ENCODE measurements at places on chromosomes 16 and 17.

DNA sequence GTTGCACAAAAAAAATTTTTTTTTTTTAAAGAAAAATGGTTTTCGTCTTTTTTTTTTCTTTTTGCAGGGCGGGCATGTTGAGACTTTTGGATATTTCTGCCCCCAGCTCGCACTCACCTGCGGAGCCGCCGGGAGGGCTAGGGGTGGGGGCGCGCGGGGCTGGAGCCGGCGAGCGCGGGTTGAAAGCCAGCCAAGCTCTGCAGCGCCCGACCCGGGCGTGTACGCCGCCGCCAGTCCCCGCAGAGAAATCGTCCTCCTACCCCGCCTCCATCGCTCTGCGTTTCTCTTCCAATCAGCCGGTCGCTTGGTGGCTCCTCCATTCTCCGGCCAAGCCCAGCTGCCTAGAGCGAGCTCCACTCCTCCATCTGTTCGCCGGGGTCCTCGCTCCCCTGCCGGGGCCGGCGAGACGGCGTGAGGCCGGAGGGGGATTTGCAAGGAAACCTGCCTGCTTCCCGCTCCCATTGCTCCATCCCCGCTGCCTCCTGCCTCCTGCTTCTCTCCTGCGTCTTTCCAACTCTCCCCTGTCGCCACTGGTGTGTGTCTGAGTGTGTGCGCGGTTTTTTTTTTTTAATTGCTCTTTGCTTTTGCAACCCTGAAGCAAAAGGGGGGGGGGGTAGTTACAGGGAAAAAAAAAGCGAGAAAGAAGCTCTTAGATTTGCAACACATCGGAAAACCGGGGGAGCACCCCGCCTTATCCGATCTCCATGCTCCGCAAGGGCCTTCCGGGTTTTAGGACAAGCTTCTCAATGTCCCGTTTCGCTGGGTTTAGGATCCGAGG lies 1.8 kb upstream of the UBTF start:
- peak; percentile 51 for DNase-seq

GRCh38 chr16:17638134-17638533 lies 167.4 kb upstream of the XYLT1 start:
- DNase-seq = no peak

- DNase-seq = no peak
These were observed 14.4 kb downstream of the FA2H start for GRCh38 chr16:74760007-74760767.

DNA sequence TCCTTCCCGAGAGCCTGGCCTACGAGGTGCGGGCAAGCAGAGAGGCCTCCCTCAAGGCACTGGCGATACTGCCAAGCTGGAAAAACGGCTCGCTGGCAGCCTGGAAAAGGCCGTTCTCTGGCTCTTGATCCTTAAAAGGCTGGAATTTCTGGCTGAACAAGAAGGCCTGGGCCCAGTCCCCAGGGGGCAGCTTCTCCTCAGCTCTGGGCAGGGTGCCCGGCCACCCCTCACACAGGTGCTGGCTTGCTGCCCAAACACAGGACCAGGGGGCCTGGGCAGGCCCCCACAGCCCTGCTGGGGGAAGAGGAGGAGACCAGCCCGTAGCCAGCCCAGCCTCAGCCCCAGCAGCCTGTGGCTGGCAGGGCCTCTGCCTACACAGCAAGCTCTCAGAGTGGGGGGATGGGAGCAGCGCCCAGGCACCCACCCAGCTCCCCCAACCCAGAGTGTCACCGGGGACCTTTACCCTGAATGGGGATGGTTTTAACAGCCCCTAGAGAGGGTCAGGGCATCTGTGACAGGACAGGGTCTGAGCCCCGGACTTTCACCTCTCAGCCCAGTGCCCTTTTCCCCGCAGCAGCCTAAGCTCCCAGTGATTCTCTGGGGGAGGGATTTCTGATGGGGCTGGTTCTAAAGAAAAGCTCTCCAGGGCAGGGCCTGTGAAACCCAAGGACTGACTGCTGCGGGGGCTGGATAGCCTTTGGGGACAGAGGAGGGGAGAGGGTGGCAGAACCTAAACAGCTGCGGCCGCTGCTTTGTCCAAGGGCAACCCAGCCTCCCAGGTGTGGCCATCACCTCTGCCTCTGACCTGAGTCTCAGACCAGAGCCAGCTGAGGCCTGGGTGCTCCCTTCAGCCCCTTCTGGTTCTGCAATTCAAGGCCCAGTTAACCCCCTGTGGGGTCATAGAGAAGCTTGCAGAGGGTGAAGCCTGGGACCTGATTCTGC lies 38.6 kb upstream of the TOB1 start:
- DNase-seq = no peak

GRCh38 chr17:31050948-31051347 lies 43.8 kb upstream of the NF1 start:
- no peak for DNase-seq

GRCh38 chr17:74750327-74751069 lies 2.1 kb downstream of the NHERF1 start:
- DNase-seq = no peak

- no peak for DNase-seq
These were observed at the start of gene B3GNT9 for GRCh38 chr16:67150833-67151396. TSS of gene B3GNT9 (minus strand) at chr16:67150998. CDS start at chr16:67150485, 513 bp downstream.

- DNase-seq = no peak
These were observed 2.0 kb downstream of the PYCR1 start for GRCh38 chr17:81934850-81935708.

GRCh38 chr17:20989481-20989880 lies 53.3 kb downstream of the USP22 start:
- DNase-seq = no peak

DNA sequence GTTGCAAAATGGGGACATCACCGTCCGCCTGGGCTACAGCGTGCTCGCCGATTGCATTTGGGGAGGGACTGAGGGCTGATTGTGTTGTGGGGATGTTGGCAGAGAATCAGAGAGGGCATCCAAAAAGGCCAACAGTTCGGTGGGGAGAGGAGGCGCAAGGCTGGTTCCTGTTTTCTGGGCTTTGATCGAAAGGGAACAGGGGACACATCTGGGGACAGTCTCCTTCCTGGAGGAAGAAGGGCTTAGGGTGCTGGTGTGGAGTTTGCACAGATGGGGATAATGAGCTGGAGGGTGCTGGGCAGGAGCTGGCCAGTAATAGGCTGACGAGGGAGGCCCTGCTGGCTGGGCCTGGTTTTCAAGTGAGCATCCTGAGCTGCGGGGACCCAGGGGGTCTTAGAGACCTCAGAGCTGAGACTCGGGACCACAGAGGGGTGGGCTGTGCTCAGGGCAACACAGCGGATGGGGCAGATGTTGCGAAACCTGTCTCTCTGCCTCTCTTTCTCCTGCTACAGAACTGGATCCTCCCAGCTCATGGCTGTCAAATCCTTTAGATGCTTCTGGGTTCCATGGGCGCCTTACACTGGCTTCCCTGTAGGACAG lies 288.7 kb downstream of the SEC14L1 start:
- DNase-seq = no peak

DNA sequence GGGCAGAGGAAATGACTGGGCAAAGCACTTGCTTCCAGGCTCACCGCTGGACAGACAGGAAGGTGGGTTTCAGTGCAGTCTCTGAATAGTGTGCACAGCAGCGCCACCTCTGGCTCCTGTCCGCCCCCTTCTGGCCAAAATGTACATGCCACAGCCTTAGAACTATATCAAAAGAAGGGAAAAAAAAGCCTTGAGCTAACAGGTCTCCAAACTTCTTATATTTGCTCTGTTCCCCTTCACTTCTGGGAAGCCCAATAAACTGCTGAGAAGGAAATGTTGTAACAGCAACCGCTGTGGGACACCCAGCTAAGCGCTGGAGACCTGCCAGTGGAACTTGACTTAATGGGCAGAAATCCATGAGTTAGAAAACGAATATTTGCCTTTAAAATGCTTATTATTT lies 17.5 kb downstream of the COG7 start:
- DNase-seq = peak; percentile 31

GRCh38 chr16:5060073-5060641 lies 5.6 kb downstream of the C16orf89 start:
- no peak for DNase-seq

DNA sequence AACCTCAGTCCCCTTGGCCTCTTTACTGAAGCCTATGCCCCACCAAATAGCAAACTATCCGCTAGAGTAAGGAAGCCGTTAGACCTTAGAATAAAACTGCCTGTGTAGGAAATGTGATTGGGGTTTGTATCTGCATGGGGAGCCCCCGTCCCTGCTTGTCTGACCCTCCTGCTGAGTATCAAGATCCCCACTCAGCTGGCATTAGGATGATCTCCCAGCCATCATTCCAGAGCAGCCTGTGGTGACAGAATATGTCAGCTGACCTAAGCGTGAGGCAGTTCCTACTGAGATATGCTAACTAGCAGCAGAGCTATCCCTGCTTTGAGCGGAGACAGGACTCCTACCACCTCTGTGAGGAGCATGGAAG lies 645 bp upstream of the GFOD2 start:
- no peak for DNase-seq

DNA sequence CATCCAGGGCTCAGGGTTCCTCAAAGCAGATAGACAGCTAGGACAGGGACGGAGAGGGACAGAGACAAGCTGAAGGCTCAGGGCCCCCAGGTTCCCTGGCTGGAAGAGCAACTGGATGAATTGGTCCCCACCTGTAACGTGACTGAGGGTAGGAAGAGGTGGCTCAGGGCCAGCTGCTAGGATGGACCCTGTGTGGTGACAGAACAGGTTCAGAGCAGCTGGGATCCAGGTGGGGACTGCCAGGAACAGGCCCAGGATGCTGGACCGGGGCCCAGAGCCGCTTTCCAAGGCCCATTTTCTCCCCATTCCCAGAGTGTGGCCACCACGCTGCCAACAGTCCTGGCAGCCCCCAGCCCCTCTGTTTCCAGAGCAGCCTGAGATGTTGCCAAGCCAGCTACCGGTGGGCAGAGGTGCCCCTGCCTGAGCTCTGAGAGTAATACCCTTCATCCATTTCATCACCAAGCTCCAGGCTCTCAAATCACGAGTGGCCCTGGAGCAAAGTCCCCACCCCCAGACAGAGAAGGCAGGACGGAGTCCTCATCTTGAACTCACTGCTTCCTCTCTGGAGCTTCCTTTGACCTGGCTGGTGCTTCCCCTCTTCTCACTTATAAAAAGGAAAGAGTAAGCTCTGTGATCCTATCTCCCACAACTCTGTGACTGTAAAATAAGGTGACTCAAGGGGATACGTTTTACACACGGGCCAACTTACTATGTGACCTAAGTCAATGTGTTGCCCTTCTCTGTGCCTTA lies 79.6 kb downstream of the TMEM132E start:
- DNase-seq = no peak

GRCh38 chr17:76772842-76773525 lies 35.1 kb downstream of the MFSD11 start:
- DNase-seq = peak; percentile 5

- no peak for DNase-seq
These were observed 55.7 kb downstream of the WSB1 start for GRCh38 chr17:27349540-27350021.

GRCh38 chr17:38328620-38329019 lies 15.1 kb downstream of the GPR179 start:
- no peak for DNase-seq

- peak; percentile 78 for DNase-seq
These were observed at the start of gene TEDC2 for GRCh38 chr16:2459647-2460390. TSS of gene TEDC2 (plus strand) at chr16:2460109. CDS start at chr16:2460145, 36 bp downstream.

GRCh38 chr17:9895923-9896322 lies 9.1 kb downstream of the RCVRN start:
- DNase-seq = no peak
